ENCODE measurements at places on chromosomes 5 and 9.

DNA sequence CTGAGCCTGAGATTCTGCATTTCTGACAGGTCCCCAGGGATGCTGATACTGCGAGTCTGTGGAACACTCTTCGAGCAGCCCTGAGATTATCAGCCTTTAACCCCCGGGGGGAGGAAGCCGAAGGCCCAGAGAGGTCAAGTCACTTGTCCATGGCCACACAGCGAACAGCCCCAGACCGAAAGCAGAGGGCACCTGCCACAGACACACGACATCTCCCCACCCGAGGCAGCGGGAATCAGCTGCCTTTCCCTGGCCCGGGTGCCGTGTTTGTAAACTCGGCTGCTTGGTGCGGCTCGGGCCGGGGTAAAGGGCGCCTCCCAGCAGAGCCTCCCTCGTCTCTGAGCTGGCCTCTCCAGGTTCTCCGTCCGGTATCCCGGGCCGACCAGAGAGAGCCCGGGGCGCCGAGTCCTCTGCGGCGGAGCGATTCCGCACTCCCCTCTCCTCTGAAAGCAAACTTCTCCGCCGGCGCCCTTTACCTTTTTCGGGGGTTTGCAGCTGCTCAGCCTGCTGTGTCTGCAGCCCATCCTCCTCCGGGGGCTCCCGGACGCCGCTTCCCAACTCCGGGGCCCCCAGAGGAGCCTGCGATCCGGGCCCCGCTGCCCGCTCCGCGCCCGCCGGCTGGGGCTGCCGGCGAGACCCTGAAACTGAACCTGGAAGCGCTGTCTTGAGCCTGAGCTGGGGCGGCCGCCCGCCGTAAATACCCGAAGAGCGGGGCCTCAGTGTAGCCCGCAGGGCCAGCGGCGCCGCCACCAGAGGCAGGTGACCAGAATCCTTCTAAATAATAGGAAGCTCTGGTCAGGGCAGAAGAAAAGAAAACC lies at the start of gene CCDC69:
Gene CCDC69 (minus strand): TSS at position 646 of the 818 bp plus-strand sequence. CDS start 122 bp downstream, at position 524.
- DNase-seq = peak; percentile 69

- DNase-seq = no peak
Observed at GRCh38 chr5:39256477-39257235, 37.3 kb upstream of the FYB1 start.

- no peak for DNase-seq
Observed at GRCh38 chr9:35651956-35652828, 1.5 kb upstream of the SIT1 start.

- DNase-seq = no peak
Observed at GRCh38 chr5:173688703-173689102, 72.3 kb upstream of the BOD1 start.

- no peak for DNase-seq
Observed at GRCh38 chr5:67802766-67803165, 412.8 kb upstream of the PIK3R1 start.

- peak; percentile 79 for DNase-seq
Observed at GRCh38 chr9:133609311-133610098, at the start of gene FAM163B. Gene FAM163B, minus strand, starts transcription at chr9:133609389. Its CDS starts 29,166 bp downstream, at chr9:133580223.

GRCh38 chr5:133907075-133907474 lies 61.4 kb downstream of the C5orf15 start:
- DNase-seq = peak; percentile 83

DNA sequence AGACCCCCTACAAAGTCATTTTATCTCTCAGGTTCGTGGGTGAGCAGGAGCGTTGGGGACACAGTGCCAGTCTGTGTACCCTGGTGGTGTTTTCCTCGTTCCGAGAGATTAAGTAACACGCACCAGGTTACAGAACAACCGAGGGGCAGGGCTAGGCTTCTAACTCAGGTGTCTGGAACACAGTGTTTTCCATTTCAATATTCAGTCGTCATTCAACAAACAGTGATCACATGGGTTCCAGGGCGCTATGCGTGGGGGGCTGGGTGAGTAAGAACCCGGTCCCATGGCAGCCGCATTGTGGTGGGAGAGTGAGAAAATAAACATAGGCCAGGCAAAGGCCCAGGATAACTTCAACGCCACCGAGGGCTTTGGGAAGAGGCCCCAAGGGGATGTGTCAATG lies 55.9 kb upstream of the RNU6ATAC start:
- no peak for DNase-seq

- no peak for DNase-seq
Observed at GRCh38 chr5:79122973-79123372, 11.4 kb downstream of the BHMT start.

- DNase-seq = no peak
Observed at GRCh38 chr9:90953200-90953599, 151.6 kb downstream of the SYK start.

DNA sequence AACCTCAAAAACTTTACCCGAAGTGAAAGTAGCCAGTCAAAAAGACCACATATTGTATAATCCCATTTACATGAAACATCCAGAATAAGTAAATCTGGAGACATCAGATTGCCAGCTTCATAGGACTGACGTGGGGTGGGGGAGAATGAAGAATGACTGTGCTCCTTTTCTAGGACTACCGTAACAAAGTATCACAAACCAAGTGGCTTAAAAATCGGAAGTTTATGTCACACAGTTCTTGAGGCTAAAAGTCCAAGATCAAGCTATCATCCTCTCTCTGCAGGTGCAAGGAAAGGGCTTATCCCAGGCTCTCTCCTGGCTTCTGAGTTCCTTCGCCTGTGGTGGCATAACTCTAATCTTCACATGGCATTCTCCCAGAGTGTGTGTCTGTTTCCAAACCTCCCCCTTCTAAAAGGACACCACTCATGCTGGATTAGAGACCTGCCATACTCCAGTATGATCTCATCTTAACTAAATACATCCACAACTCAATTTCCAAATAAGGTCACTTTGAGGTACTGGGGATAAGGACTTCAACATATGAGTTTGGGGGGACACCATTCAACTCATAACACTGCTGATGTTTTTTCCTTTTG lies 25.5 kb downstream of the ADAM19 start:
- DNase-seq = no peak

GRCh38 chr5:57037355-57037754 lies 85.4 kb upstream of the MIER3 start:
- peak; percentile 5 for DNase-seq

DNA sequence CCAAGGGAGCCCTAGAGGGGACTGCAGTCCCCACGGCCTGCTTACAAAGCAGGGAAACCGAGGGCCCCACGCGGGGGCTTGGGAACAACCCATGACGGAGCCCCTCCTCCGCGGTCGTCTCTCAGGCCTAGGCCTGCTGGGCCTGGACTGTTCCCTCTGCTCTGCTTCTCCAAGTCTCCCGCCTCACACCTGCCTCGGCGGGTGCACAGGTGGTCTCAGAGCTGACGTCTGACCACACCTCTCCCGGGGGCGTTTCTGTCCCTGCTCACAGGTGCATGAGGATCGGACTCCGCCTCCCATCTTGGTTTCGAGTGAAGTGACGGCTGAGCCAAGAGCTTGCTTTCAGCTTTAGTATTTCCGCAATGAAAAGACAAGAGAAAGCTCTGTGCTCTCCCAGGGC lies 72.1 kb downstream of the MRPL36 start:
- DNase-seq = no peak

DNA sequence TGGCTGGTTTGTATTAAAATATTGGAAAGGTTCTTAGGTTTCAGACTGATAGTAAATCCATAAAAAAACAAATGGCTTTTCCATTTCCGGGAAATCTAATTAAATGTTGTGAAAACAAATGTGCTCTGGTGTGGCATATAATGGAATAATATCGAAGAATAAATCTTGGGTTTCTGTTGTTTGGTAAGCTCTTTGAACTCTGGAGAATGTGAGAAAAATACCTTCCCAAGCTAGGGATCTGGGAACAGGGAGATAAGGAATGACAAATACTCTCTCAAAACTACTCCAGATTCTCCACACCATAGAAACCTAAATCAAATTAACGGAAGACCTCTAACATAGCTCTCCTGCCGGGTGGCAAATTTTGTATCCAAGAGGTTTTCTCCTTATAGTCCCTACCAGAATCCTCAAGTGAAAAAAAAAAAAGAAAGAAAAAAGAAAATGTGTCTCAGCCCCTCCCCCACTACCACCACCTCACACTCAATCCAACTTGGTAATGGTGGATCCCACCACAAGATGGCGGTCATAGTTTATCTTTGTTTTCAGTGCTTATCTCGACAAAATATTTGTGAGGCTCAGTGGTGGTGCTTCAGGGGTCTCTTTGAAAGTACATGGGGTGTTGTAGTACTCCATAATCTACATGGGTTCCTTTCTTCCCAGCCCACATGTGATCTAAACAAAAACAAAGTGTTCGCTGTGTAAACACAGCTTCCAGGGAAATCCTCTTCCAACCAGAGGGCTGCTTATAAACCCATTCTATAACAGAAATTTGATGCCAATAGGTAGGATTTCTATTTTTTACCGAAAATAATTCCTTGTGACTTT lies 54.5 kb upstream of the FST start:
- DNase-seq = no peak

GRCh38 chr9:13596383-13596970 lies 317.0 kb upstream of the MPDZ start:
- no peak for DNase-seq

DNA sequence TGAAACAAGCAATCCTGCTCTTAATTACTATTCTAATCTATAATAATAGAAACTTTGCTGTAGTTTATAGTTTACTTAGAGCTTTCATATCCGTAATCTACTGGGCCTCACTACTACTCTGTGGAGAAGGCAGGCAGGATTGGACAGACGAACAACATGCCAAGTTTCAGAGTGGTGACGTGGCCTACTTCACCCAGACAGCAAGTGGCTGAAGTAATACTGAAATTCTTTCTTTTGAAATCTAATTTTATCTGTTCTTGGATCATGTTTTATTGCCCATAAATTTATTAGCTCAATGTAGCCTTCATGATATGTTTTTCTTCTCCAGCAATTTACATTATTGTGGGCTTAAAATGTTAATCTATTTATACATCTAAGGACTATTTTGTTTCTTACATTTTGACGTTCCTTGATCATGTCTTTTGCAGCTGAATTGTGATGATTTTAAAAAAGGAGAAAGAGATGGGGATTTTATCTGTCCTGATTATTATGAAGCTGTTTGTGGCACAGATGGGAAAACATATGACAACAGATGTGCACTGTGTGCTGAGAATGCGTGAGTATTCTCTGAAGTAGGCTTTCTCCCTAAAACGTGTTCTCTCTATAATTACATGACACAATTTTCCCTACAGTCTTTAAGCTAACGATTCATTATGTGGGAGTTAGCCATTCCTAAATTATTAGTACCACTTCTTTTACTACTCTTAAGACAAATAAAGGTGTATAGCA lies 22.4 kb downstream of the SPINK5 start:
- DNase-seq = no peak

DNA sequence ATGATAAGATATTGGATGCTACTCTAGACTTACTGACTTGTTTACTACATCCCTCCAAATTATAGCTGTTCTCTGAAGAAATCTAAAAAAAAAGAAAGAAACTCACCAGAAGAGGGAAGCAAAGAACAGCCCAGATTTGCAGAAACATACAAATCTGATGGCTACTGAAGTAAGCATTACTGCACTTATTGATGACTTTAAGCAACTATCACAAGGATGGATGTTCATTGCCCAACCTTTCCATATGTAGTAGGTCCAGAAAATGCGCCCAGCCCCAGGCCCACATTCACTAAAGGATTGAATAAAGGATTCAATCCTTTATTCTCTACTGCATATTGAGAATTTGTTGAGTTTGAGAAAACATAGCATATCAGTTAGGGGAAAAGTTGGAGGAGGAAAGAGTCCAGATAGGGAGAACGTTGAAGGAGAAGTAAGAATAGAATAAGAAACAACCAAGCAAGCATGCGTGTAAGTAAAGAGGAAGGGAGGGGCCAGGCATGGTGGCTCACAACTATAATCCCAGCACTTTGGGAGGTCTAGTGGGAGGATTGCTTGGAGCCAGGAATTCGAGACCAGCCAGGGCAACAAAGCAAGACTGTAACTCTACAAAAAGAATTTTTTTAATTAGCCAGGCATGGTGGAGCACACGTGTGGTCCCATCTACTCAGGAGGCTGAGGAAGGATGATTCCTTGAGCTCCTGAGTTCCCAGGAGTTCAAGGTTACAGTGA lies 33.8 kb upstream of the DTWD2 start:
- peak; percentile 2 for DNase-seq

DNA sequence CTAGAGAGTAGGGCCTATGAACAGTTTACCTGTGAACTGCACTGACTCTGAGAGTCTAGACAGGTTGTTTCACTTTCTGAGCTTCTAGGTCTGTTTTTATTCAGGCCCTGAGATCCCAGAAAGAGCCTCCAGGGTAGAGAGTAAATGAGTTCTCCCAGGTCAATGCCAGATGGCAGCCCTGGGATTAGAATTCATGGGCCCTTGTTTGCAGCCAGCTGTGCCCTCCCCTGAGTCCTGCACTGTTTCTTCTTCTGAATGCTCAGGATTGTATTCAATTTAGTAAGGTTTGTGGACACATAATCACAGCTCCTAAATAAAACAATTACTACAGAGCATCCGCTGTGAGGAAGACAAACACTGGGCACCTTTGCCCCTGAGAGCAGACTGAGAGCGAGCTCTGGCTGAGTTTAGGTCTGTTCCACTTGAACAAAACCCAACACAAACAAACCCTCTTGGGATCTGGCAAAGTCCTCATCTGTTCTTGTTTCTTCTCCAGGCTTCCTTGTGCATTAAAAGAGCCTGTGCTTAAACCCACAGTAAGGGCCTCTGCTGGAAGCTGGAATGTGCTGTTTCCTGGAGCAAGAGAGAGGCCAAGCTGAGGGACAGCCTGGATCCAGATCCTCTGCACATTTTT lies 29.9 kb downstream of the FAM219A start:
- no peak for DNase-seq

GRCh38 chr5:180135128-180135955 lies 63.8 kb upstream of the RNF130 start:
- peak; percentile 73 for DNase-seq

- no peak for DNase-seq
Observed at GRCh38 chr5:142937374-142937773, 167.2 kb downstream of the ARHGAP26 start.

DNA sequence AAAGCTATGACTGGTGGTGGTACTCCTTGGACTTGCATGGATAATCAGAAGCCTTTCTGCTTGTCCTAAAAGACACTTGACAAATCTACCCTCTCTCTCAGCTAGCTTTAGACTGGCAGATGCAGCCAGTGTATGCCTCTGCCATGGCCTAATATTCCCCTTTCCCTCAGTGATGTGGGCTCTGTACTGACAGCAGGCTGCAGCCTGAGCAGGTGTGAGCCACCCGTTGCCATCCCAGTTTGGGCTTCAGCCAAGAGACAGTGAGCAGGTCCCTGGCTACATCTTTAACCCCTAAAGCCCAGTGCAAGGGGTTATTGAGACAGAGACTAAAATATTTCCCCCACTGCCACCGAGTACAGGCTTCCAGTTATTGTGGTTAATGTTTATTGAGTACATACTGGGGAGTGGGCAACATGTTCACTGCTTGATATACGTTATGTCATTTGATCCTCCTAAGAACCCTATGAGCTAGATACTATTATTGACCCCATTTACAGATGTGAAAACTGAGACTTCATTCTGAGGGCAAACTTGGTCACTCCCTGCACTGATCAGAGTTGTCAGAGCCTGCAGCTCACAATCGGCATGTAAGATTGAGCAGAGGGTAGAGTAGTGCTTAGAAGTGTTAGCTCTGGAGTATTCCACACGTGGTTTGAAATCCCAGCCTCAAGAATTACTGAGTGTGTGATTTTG lies 254.2 kb downstream of the ARHGAP26 start:
- DNase-seq = no peak

GRCh38 chr9:127505396-127506116 lies 54.2 kb downstream of the LRSAM1 start:
- DNase-seq = no peak
